Astrocyte (in vitro differentiated cells and primary cell): ENCODE measurements at places on chromosomes 2 and 18.

GRCh38 chr2:108383146-108383830 lies 5.5 kb downstream of the SULT1C4 start:
- DNase-seq, result no peak

GRCh38 chr2:240508832-240509545 lies 48.8 kb downstream of the ANKMY1 start:
- DNase-seq, result no peak

GRCh38 chr2:17160594-17160993 lies 357.6 kb downstream of the RAD51AP2 start:
- no peak for DNase-seq

- peak; percentile 94 for DNase-seq
These were observed 153.2 kb downstream of the HDAC4 start for GRCh38 chr2:239247401-239248245.

- no peak for DNase-seq
These were observed 311.6 kb upstream of the REV1 start for GRCh38 chr2:99801327-99801901.

DNA sequence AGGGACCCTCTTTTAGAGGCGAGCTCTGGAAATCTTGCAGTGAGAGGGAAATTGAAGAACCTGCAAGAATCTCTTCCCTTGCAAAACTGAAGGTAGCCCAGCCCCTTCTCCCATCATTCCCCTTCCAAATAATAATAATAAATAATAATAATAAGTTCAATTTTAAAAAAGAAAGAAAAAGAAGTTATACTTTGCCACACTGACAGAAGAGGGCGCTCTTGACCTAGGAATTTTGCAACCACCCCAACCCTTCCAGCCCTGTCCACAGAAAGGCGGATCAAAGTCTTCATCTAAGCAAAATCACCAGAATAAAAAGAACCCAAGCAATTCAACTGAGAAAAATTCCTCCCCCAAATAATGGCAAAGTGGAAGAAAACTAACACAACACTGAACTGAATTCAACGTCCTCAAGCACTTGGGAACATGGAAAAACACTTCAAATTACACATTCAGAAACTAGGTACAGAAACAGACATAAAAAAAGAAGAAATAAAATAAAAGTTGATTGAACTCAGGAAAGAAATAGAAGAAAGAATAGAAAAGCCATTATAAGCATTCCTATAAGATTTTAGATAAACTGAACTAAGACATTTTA lies 98.9 kb upstream of the GLS start:
- DNase-seq, result peak; percentile 29

GRCh38 chr18:35753306-35753910 lies 171.9 kb downstream of the GALNT1 start:
- no peak for DNase-seq

GRCh38 chr2:101396316-101396717 lies 9.0 kb upstream of the CREG2 start:
- DNase-seq, result peak; percentile 95

DNA sequence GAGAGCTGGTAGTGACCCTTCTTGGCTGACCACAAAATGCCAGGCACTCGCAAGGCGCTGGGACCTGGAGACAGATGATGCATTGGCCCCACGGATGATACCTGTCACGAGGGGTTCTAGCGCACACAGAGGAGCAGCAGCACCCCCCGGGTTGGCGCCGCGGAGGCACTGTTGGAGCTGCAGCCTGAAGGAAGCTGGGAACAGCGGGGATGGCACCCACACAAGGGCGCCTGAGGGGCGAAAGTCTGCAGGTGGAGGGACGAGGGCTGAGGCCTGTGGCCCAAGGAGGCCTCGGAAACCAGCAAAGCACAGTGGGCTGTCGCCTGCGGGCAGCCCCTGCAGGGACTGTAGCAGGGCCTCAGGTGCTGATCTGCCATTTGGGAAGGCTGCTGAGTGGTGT lies 33.6 kb downstream of the FAM228A start:
- no peak for DNase-seq

DNA sequence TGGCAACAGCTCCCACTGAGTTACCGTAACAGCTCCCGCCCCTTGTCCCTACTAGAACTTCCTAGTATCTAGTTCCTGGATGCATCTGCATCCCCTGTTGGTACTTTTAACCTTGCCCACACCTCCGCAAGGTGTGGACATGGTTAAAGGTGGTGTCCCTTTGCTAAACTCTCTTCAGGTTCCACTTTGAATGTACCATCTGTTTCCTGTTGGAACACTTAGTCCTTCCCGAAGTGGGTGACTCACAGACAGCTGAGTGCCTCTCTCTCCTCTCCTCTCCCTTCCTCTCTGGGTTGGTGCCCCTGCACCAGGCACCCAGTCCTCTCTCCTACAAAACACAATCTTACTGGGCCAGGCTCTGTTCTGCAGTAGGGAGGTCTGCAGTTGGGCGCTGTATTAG lies 19.6 kb upstream of the REL start:
- no peak for DNase-seq

DNA sequence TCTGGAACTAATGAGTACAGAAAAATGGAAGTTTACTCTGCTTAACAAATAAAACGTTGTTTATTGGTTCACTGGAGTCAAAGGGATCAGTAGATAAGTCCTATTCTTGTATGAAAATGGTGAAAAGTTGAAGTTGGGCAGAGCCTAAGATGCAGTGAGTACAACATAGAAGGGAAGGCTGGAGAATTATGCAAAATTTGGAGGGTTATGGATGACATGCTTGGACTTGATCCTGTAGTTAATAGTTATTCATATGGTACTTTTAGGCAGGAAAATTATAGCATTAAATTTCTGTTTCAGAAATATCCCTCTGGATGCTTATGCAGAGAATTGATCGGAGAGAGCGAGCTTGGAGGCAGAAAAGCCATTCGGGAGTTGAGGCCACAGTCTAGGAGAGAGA lies 167.6 kb downstream of the KCNS3 start:
- no peak for DNase-seq

- DNase-seq, result peak; percentile 63
These were observed 268.8 kb downstream of the ARHGAP15 start for GRCh38 chr2:143397884-143398614.

DNA sequence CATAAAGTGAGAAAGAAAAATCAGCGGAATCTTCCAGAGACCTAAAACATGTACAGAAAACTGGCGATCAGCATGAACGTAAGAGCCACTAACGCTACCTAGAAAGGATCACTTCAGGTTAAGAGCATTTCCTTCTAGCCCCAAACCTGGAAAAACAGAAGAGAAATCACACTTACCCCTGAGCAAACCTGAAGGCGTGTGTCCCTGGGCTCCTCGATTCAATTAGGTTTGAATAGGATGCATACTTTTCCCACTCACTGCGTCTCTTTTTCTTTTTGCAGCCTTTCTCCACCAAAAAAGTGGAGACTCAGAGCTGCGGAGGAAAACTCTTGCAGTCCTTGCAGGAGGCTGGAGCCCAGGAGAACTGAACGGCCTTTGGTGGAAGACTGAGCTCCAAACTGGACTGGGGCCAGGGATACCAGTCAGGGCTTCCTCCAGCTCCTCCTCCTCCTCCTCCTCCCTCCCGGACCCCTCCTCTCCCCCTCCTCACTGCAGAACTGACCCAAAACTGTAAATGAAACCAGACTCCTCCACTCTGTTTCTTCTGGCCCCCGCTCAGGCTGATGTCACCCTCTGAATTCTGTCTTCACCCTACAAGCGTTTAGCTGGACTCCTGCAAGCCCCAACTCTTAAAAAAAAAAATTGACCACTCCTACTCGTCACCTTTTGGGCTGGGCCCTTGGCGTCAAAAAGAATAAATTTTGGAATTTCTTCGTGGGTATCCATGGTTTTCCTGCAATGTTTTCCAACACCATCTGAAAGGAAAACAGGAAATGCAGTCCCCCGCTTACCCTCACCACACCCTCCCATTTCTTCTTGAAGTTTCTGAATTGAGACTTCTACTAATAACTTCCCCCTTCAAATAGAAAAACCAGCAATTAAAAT lies at the start of gene COL6A3:
COL6A3 (minus strand) TSS at position 388 of the 885 bp plus-strand sequence. CDS start 17,347 bp downstream, outside the sequence.
- DNase-seq, result peak; percentile 57

DNA sequence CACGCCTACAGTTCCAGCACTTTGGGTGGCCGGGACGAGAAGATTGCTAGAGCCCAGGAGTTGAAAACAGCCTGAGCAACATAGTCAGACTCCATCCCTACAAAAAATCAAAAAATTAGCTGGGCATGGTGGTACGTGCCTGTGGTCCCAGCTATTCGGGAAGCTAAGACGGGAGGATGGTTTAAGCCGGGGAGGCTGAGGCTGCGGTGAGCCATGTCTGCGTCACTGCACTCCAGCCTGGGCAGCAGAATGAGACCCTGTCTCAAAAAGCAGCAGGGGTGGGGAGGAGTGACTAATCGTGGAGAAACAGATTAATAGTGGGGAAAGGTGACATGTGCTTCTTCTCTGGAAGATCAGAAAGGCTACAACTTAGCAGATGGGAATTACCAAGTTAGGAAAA lies 58.1 kb upstream of the GPC1 start:
- DNase-seq, result peak; percentile 86

- DNase-seq, result no peak
These were observed 246.3 kb upstream of the MYT1L start for GRCh38 chr2:2577407-2577831.

DNA sequence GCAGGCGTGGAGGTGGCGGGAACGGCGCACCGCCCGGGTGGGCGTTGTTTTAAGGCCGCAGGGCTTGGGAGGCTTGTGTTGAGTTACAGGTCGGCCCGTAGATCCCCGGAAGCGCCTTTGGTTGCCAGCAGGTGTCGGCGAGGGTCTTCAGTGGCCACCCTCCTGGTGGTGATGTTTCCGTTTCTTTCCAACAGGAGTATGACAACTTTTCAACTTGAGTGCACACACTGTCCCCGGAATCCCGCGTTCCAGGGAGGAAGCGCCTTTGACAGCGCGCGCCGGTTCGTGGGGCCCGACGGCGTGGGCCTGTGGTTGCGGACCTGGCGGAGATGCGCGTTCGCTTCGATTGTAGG lies 1.0 kb upstream of the HDAC4 start:
- no peak for DNase-seq

DNA sequence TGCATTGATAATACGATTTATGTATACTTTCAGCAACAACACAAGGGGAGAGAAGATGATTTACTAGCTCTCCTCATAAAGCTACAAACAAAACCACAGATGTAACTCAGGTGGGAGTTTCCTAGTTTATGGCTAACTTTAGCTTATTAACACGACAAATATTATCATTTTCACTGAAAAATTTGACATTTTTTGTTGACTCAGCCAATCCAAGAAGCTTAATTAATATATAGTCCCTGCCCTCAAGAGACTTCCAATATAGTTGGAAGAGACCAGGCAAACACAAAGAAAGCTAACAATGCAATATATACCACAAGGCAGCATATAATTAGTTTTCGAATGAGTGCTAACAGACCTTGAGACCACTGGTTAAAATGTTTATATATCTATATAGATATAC lies 775 bp downstream of the WDR12 start:
- no peak for DNase-seq

GRCh38 chr2:16478434-16479210 lies 187.0 kb downstream of the CYRIA start:
- DNase-seq, result no peak

- peak; percentile 67 for DNase-seq
These were observed 443.5 kb upstream of the SLC14A2 start for GRCh38 chr18:45171679-45172191.

DNA sequence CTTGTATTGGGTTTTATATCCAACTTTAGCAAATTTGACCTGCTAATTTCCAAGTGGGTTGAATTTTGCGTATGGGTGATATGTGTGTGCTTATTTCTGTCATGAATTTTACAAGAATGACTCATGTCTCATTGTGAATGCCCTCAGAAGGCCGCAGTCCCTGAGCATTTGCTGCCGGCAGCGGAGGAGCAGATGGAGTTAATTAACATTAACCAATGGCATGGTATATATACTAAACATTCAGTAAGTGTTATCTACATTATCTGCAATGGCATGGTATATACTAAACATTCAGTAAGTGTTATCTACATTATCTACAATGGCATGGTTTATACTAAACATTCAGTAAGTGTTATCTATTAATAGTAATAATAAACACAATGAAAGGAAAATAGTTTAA lies 90.1 kb downstream of the DOK6 start:
- peak; percentile 74 for DNase-seq

DNA sequence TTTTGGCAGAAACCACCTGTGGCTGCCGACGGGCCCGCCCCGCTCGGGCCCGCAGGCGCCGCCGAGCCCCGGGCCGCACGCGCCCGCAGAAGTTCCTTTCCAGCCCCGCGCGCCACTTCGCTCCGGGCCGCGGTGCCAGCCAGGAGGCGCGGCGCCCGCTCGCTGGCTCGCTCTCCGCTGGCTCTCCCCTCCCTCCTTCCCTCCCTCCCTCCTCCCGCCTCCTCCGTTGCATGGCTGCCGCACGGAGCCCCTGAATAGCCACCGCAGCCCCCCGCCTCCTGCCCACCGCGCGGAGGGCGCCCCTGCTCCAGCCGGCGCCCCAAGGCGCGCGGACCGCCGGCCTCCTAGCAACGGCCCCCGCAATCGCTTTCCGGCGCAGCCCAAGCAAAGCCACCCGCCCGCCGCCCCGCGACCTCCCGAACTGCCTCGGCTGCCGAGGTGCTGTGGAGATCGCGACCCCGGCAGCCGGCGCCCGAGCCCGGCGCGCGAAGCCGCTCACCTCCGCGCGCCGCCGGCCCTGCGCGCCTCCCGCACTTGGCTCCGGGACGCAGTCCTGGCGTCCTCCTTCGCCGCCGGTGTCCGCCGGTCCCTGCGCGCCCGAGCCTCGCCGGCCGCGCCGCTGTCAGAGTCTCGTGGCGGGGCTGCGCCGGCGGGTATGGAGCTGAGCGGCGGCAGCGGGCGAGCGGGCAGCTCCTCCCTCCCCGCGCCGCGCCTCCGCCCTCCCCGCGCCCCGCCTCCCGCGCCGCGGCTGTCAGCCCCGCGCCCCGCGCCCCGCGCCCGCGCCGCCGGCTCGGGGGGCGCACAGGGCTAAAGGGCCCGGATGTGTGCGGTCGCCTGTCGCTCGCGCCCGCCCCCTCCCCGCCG lies at the start of gene ZBTB7C:
ZBTB7C (minus strand) TSS at position 657 of the 864 bp plus-strand sequence.
- DNase-seq, result no peak

DNA sequence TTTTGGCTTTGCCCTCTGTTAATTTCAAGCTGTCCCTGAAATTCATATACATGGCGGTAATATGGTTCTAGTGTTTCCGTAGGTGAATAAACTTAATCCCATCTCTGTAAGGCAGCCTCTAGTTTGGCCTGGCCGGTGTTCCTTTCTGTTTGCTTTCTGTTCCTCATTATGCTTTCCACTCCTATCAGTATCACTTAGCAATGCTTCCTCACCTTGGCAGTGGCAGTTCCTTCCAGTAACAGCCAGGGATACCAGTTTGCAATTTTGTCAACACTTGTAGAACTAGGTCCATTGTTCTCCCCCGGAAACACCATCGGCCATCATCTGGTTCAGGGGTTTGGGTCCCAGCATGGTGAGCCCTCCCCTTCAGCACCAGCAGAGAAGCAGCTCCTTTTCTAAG lies 18.2 kb upstream of the TNP1 start:
- DNase-seq, result no peak

DNA sequence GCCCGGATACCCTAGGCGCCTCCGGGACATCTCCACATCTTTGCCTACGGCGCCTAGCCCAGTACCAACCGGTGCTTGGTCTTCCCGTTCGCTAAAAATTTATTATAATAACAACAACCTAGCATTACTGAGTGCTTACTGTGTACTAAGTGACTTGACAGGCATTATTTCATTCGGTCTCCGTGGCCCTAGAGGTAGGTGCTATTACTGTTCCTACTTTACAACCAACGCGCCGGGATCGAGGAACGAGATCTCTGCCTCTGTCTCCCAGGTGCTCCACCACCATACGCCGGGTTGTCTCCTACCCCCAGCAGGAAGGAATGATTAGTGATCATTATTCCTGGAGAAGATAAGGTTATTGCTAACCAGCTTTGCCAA lies 657 bp upstream of the BIN1 start:
- DNase-seq, result peak; percentile 33

GRCh38 chr2:166375195-166375735 lies 479 bp downstream of the SCN9A start:
- peak; percentile 27 for DNase-seq

GRCh38 chr2:239991689-239992314 lies 33.3 kb downstream of the NDUFA10 start:
- peak; percentile 22 for DNase-seq
